ENCODE measurements at places on chromosomes 7 and 10.

DNA sequence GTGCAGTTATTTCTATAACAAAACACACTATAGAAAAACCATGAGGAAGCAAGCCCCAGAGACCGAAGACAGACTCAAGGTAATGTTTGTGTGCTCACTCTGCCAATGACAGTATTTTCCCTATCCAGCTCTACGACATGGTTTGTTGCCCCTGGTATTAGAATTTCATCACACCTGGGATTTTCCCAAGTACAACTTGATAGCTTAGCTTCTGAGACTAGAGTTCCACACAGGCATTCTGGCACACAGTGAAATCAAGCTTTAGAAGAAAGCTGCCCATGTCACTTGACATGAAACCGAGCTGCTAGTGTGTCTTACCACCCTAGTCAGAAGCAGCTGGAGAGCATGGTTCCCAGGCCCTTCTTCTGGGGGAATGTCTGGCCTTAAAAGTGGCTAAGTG is 44.1 kb upstream of the AKR1E2 start:
- DNase-seq: no peak

DNA sequence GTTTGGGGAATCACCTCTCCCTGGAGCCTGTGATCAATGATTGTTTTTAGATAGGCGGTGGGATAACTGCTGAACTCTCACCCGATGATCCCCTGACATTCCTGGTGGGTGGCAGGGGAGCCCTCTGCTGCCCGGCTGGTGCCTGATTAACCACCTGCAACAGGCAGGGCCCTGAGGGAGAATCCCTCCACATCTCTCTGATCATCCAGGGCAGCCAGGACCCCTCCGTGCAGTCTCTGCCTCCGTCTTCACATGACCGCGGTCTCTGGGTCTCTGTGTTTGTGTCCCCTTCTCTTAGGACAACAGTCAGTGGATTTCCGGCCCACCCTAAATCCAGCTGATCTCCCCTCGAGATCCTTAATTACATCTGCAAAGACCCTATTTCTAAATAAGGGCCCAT is 17.4 kb downstream of the CALML5 start:
- DNase-seq: no peak

DNA sequence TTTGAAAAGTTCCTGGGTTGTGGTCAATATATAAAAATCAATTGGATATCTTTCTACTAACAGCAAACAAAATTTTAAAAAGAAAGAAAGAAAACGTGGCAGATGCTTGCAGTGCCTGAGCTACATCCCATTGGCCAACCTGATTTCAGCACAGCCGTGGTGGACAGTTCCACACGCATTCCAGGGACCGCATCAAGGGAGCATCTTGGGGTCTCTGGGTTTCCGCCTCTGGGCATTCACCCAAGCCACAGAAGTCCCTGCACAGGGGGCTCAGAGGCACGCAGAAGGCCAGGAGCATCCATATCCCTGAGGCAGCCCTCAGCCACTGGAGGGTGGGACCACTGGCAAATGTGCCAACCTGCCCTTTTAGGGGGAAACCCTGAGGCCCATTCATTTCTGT is 254.5 kb upstream of the RNF32 start:
- no peak for DNase-seq

- no peak for DNase-seq
Observed at GRCh38 chr10:131585761-131586160, 274.2 kb upstream of the TCERG1L start.
